ENCODE measurements at places on chromosomes 11 and 22.

DNA sequence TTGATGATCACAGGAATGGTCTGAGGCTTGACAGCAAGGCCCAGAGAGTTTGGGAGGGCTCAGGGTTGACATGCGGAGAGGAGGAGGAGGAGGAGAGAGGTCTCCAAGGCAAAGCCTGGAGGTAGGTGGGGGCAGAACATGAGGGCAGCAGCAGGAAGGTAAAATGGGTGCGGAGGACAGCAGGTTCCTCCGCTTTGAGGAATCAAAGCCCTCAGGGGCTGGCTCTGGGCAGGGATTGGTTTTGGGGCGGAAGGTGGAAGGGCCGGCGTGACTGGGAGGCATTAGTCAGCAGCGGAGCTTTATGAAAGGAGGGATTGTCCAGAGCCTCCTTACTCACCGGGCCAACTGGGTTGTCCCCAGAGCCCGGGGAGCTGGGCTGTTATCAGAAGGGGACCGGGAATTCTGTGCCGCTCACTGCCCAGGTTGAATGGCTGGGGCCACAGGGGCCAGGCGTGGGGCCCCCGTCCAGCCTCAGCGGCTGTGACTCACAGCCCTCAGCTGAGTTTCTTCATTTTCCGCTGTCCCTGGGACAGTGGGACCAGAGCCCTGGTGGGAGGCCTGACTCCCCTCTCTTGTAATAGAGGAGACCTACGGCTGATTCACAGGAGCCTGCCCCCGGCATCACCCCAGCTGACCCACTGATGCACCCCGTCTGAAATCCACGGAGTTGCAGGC, 36.2 kb downstream of the LIF start:
- no peak for DNase-seq

- DNase-seq, result no peak
Observed at GRCh38 chr11:126645186-126645585, 289.7 kb downstream of the ST3GAL4 start.

DNA sequence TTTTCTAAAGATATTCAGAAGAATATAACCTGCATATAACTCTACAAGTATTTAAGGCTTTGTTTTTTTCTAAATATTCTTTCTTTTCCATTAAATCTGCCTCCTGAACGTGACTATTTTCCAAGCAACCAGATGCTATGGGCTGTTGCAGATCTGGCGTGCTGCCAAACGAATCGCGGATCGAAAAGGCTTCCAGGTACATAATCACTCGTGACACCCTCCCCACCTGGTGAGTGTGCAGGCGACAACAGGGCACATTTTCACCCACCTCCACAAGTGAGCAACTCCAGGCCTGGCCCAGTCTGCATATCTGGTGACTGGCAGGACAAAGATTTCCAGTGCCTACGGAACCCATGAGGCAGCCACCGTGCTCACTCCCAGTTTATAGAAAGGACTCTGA, 660.1 kb downstream of the OPCML start:
- DNase-seq, result no peak

- no peak for DNase-seq
Observed at GRCh38 chr11:86740628-86741483, 59.5 kb upstream of the PRSS23 start.

DNA sequence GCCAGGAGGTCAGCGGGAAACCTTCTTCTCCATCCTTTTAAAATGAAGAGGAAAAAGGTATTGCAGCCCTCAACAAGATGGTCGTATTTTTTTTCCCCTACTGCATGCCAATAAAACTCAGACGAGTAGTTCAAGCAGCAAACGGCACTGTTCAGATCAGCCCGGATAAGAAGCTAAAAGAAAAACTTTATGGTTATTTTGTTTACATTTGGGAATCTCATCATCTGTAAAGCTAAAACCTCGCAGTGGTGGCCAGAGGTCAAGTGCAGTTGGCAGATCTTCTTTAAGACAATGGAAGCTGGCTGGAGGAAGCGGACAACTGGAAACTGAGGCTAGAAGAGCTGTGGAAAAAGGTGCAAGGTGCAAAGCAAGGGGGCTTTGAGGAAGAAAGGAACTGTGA, 31.0 kb upstream of the CHRM4 start:
- DNase-seq, result no peak

GRCh38 chr11:130499828-130500227, 51.4 kb downstream of the ADAMTS15 start:
- DNase-seq, result no peak

DNA sequence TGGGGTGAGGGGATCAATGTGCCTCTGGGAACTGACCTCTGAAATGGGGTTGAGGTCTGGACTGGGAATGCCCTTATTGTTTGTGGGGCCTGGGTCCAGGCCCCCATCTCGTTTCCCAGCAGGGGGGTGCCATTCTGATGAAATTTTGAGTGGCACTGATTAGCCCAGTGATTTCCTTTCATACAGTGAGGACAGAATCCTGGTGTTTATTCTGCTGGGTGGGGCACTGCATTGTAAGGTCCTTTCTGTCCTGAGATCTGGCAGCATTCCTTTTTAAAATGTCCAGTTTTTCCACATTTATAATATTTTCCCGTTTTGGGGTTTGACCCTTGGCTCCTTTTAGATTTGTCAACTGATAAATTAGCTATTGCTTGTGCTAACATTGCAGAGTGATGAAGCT, 27.1 kb downstream of the OR10A6 start:
- DNase-seq, result no peak

DNA sequence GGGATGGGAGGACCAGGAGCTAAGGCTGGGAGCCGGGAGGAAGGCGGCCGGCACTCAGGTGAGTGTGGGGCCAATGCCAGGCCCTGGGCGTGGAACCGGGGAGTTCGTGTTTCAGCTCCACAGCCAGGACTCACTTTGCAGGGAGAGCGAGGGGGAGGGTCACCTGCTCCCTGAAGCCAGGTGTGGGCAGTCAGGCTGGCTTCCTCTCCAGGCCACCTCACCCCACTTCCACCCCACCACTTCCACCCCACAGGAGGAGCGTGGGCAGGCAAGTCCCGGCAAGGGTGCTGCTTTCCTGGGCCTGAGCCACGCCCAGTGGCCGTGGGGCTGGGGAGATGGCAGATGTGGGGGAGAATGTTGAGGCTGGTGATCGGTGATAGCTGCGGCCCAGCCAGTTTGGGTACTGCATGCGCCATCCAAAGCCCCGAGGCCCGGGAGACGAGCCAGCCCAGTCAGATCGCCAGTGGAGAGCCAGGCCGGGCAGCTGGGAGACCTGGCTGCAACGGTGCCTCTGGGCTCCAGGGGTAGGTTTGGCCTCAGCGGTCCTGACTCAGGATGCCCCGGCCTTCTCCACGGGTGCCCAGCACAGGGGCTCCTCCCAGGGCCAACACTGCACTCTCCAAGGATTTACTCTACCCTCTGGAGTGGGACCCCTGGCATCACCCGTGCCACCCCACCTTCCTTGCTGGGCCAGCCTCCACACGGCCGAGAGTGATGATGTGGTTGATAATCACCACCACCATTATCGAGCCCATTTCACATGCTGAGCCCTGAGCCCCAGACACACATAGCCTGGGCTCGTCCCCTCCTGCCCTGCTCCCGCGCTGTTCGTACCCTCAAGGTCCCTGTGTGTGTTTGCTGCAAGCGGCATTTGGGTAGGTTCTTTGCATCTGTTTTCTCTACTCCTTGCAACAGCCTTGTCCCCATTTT, 93.8 kb downstream of the WNT7B start:
- DNase-seq, result no peak

DNA sequence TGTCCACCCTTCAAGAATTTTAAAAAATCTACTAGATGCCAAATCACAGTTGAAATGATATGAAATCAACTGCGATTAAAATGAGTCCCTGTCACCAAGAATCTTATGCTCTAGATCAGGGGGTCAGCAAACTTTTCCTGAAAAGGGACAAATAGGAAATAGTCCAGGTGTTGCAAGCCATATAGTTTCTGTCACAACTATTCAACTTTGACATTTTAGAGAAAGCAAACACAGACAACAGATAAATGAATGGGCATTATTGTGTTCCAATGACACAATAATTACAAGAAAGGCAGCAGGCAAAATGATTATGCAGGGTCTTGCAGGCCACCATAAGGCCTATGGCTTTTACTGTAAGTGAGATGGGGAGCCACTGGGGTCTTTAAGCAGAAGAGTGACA, 58.6 kb downstream of the IMMP1L start:
- no peak for DNase-seq

- no peak for DNase-seq
Observed at GRCh38 chr11:102788334-102788995, 8.0 kb upstream of the MMP10 start.

GRCh38 chr22:21593406-21594232, 26.1 kb downstream of the UBE2L3 start:
- DNase-seq, result no peak

- DNase-seq, result no peak
Observed at GRCh38 chr22:43017525-43018460, 2.8 kb upstream of the PACSIN2 start.

DNA sequence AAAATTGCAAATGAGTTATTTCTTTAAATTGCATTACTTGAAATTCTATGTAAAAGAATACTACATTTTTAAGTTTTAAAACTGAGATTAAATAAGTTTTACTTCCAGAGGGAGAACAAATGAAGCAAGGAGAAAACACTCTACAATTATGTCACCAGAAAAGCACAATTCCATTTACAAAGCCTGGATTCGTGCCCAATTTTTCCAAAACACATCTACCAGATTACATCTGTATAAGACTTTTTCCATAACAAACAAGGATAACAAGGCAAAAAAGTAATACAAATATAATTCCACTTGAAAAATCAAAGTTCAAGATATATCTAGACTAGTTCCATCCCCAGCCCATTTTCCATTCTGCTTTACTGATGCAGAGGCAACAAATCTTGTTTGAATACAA, 40.5 kb downstream of the MTMR2 start:
- DNase-seq, result no peak

DNA sequence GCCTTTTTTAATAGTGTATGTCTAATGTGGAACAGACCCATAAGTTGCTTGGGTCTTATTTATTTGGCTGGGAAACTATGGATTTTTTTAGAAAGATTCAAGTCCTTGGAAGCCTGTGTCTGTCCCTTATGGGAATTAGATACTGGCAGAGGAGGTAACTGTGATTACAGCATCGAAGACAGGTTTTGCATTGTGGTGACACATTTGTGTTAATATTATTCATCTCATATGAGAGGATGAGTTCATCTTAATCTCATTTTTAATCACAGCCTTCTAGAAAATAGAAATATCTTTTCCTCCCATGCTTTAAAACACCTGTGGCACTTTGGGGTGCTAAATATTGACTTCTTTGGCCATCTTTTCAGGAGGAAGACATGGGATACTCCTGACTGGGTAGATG, 9.2 kb downstream of the TAB1 start:
- DNase-seq, result no peak

DNA sequence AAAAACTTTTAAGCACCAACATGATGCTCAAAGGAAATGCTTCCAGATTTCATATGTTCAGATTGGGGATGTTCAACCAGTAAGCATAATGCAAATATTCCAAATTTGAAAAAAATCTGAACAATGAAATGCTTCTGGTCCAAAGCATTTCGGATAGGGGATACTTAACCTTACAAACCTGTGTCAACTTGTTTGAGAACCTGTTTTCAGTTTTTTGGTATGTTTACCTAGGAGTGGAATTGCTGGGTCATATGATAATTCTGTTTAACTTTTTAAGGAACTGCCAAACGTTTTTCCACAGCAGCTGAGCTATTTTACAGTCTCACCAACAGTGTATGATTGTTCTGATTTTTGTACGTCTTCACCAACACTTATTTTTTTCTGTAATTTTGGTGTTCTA, 23.7 kb downstream of the FAR1 start:
- no peak for DNase-seq

DNA sequence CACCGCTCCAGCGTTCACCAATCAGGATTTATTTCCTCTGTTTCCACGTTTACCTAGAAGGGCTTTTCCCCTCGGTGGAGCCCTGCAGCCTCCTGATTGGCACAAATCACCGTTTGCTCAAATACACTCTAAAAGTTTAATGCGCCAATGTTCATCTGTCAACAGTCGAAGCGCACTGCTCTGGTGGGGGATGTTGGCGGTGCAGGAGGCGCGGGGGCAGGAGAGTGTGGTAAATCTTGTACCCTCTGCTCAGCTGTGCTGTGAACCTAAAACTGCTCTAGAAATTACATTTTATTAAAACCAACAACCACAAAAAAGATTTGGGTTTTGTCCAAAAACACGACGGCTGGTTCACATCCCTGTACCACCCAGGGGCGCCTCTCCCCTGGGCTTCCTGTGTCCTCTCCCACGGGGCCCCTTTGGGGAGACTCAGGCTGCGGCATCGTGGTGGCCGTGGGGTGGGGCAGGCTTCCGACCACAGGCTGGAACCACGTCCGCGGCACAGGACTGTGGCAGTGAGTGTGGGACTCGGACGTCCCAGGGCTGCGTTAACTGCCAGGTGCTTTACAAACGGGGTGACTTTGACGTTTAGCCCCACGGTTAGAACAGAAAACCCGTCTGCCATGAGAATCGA, 13.5 kb downstream of the TTLL8 start:
- no peak for DNase-seq

DNA sequence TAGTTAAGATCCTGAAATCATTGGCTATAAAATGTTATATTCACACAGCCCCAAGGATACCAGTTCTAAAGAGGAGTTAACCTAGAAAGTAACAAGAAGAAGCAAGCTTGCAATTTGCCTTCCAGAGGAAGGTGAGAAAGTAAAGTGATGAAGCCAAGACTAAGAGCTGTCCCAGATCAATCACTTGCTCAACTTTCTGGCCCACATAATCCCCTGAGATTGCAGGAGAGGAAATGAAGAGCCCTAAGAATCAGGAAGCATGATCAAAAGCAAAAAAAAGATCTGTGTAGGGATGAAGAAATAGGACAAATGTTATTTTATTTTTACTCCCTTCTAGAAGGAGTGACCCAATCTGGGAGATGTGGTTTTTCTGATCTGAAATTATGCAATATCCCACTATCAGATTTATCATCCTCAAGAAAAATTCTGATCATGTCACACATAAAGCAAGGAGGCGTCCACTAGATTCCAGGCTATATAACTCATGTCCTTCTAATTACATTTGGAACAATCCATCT, 180.3 kb upstream of the GUCY1A2 start:
- no peak for DNase-seq

DNA sequence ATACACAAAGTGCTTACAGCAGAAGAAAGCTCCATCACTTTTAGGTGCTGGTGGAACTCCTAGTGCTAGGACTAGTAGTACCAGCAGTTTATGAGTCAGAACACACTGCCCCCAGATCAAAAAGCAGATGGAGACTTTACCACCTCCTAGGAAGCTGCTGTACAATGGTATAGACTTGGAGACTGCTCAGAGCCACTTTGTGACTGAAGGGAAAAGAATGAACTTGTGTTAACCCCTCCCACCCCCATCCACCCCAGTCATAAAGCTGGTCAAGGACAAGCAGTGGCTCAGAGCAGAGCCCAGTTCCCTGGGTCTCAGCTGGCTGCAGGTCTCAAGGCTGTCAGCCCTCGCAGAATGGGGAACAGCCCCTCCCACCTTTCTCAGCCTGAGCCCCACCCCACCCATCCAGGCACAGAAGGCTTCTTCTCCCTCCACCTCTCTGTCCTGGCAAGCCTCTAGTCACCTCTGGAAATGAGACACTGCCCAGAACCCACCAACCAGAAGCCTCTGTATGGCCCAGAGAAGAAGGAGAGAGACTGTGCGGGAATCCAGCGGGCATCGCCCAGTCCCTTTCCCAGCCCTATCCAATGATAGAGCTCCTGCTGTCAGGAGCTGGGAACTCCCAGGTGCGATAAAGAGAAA, 23.8 kb downstream of the PACSIN2 start:
- DNase-seq, result no peak

Data from nucleus accumbens (tissue), 56 donors.